ENCODE measurements at places on chromosomes 2 and 18. TPM values are rescaled to one million over a fixed set of nuclear protein-coding genes. Genes with fewer than 3 reads are reported as not detected.

ZC3H6 gene
- total RNA-seq: 15.5 TPM

DNA sequence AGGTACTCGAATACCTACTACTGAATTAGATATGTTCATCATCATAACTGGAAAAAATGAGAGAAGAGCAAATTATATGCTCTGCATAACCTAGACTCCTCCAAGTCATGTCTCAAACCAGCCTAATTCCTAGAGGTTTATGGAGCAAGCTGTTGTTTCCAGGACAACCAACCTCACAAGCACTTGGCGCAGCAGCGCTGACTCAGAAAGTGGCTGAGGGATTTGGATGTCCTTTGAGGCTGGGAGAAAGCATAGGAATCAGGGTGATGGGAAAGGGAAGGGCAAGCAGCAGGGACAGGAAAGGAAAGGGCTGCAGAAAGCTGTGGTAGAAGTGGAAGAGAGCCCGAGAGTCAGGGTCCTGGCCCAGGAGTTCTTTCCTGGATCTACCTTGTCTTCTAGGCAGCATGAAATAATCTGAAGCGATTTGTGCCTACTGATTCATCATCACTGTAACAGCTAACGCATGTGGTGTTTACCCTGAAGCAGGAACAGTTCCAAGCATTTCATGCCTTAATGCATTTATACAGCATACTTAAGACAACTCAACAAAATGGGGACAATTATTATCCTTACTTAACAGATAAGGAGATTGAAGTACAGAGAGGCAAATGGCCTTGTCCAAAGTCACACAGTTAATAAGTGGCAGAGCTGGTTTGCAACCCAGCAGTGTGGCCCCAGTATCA is 3.7 kb downstream of the PLEK start:
- DNase-seq: no peak
- no peak overlapping the region for H3K4me3 ChIP-seq
- H3K36me3 ChIP-seq: no peaks in the 10 kb centered on the region
- no peak overlapping the region for H3K27ac ChIP-seq
- no peaks in the 10 kb centered on the region for H3K4me1 ChIP-seq
- H3K27me3 ChIP-seq: no peaks in the 10 kb centered on the region

DNA sequence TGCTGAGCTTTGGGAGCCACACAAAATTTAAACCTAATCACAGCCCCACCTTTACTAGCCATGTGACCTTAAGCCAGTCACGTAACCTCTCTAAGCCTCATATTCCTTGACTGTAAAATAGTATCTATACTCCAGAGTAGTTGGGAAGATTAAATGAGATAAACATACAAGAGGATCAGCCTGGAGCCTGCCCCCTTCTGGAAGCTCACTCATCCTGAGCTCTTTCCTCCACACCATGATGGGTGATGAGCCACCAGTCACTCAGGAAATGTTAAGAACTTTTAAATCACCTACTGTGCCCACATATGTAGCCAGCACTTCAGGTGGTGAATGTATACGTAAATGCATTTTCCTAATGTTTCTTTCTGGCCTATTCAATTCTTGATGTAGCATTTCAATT is 195.9 kb upstream of the DDX18 start:
- no peak overlapping the region for H3K4me3 ChIP-seq
- DNase-seq: no peak
- H3K4me1 ChIP-seq: no peaks in the 10 kb centered on the region
- no peak overlapping the region for H3K27ac ChIP-seq
- no peaks in the 10 kb centered on the region for H3K36me3 ChIP-seq

DNA sequence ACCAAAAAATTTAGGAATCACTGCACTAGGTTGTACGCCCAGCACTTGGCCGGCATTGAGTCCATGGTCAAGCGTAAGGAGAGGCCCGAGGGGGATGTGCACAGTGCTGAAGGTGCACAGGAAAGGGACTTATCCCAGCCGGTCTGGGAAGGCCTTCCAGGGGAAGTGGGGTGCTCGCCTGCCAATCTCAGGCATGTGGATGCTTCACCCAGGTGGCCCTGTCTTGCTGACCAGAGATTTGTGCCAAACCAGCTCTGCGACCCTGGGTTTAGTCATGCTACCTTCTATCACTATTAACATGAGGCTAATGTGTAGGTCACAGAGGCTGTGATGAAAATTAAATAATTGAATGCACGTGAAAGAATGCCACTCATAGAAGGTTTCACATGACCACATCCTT is 1.7 kb upstream of the ITM2C start:
- H3K4me1 ChIP-seq: peaks cover 16% of the 10 kb centered on the region
- no peak overlapping the region for H3K4me3 ChIP-seq
- no peak for DNase-seq
- no peaks in the 10 kb centered on the region for H3K36me3 ChIP-seq
- H3K27me3 ChIP-seq: peaks cover 28% of the 10 kb centered on the region

DNA sequence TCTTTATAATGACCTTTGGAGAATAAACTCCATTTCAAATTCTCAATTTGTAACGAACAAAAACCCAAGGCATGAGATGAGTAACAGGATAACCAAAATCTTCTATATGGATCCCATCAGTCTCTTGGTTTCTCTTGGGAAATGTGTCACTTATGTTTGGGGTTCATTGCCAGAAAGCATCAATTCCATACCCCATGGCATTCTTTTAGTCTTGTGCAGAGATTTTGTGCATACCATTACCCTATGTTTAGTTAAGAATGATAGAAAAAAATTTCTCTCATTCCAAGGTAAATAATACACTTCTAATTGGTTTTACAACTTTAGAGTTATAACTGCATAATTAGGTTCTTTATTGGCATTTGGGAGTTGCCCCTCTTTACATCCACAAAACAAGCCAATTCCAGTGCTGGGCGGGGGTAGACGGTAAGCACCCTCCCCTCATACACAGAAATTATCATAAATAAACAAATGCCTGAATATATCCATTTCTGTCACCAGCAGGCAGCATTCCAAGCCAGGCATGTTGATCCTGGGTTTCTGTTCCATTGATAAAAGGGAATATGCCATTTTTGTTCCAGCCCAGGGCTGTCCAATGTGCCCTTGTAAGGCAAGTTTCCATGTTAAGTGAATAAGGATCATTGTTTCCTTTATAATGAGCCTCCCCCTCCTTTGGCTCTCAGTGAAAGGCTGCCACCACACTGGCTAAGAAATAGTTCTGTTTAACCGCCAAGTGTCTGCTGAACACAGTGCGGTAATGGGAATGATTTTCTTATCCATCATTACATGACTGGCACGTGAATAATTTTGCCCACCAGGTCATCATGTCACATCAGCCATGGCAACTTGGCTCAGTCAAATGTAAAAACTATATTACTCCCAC is 680.1 kb upstream of the ZEB2 start:
- no peak for DNase-seq
- H3K4me1 ChIP-seq: peaks cover 15% of the 10 kb centered on the region
- no peaks in the 10 kb centered on the region for H3K27me3 ChIP-seq
- H3K27ac ChIP-seq: peak overlapping the region; percentile 32
